Heart left ventricle (tissue), 16 donors: ENCODE measurements at places on chromosomes 5 and 9.

- no peak overlapping the region for H3K27ac ChIP-seq
- no peaks in the 10 kb centered on the region for H3K36me3 ChIP-seq
- no peaks in the 10 kb centered on the region for H3K27me3 ChIP-seq
- no peak for DNase-seq
Measured at GRCh38 chr9:38318759-38319495, 73.6 kb upstream of the ALDH1B1 start.

DNA sequence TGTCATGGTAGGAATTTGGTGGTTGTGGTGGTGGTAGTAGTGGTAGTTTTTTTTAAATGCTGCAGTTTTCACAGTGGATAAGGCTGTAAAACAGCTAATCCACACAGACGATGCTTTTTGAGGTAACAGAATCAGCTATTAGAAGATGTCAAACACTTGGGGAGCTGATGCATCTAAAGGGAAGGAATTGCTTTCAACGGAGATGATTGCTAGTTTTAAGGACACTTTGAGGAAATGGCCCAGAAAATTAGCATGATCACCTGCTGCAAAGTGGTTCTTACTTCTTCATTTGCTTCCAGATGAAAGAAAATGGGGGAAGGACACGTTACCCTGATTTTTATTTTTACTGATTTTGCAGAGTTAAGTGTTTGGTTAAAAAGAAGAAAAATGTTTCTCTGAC is 178.2 kb upstream of the ATP10B start:
- H3K36me3 ChIP-seq: no peaks in the 10 kb centered on the region
- no peak for DNase-seq
- no peak overlapping the region for H3K4me3 ChIP-seq
- no peaks in the 10 kb centered on the region for H3K4me1 ChIP-seq
- no peak overlapping the region for H3K27ac ChIP-seq

DNA sequence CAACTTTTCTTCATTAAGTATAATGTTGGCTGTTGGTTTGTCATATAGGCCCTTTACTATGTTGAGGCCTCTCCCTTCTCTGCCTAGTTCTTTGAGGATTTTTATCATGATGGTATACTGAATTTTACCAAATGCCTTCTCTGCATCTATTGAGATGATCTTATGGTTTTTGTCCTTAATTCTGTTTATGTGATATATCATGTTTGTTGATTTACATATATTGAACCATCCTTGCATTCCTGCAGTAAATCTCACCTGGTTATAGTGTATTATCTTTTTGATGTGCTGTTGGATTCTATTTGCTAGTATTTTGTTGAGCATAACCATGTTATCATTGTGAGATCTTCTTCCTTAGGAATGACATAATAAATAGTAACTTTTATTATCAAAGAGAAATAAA is 362.9 kb downstream of the CCDC171 start:
- no peak overlapping the region for H3K27ac ChIP-seq
- no peaks in the 10 kb centered on the region for H3K27me3 ChIP-seq
- no peaks in the 10 kb centered on the region for H3K4me1 ChIP-seq
- H3K4me3 ChIP-seq: no peak overlapping the region
- H3K36me3 ChIP-seq: no peaks in the 10 kb centered on the region

GRCh38 chr9:114551750-114552685 is 35.6 kb upstream of the ATP6V1G1 start:
- no peaks in the 10 kb centered on the region for H3K36me3 ChIP-seq
- no peaks in the 10 kb centered on the region for H3K4me1 ChIP-seq
- DNase-seq: no peak
- H3K4me3 ChIP-seq: no peak overlapping the region

DNA sequence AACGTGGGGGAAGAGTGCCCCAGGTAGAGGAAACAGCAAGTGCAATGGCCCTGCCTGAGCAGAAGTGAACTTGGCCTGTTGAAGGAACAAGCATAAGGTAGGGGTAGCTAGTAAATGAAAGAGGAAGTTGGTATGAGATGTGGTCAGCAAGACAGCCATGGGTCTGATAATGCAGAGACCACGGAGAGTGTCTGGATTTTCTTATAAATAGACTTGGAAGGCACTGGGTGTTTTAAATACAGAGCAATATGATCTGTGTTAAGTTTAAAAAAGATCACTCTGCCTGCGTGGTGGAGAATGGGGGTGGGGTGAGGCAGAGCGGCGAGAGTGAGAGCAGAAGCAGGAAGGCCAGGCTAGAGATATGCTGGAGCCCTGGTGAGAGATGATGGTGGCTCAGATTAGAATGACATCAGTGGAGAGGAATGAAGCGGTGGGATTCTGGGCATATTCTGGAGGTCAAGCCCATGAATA is 4.2 kb downstream of the ADAM19 start:
- H3K27me3 ChIP-seq: no peaks in the 10 kb centered on the region
- H3K4me1 ChIP-seq: peaks cover 86% of the 10 kb centered on the region

DNA sequence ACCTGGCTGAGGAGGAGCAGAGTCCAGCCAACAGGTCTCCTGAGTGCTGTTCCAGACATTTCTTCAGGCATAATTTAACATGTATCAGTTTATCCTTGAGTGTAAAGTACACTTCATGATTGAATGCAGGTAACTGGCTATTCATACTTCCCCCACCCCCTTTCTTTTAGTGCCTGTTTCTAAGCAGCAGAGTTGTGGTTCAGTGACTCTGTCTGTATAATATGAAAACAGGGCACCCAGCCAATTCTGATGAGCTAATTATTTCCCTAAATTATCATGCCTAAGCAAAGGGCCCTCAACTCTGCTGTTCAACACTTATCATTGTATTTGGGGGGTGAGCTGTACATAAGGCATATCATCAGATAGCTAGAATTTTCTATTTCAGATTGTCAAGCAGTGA is 51.9 kb upstream of the ZSWIM6 start:
- H3K27ac ChIP-seq: no peak overlapping the region
- no peak for DNase-seq
- no peaks in the 10 kb centered on the region for H3K27me3 ChIP-seq
- no peaks in the 10 kb centered on the region for H3K4me1 ChIP-seq
- no peaks in the 10 kb centered on the region for H3K36me3 ChIP-seq

GRCh38 chr5:96870094-96871026 is 5.9 kb upstream of the ERAP2 start:
- no peaks in the 10 kb centered on the region for H3K27me3 ChIP-seq
- H3K4me3 ChIP-seq: no peak overlapping the region
- no peaks in the 10 kb centered on the region for H3K36me3 ChIP-seq
- no peak overlapping the region for H3K27ac ChIP-seq
- DNase-seq: no peak
- peaks cover 2% of the 10 kb centered on the region for H3K4me1 ChIP-seq

DNA sequence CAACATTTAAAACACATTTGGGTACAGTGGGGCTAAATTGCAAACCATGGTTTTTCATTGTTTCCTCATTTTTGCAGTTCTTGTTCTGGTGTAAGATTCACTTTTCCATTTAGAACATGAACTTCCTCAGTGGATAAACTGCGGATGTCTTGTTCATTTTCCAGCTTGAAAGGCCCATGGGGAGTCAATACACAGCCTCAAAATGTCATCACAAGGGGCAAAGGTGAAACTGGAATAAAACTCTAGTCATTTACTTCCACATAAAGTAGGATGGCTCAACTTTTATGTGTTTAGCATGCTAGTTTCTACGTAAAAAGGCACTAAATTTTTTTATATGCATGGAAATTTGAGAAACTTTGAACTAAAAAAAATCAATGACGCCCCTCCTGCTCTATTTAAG is 718.8 kb downstream of the TLR4 start:
- no peaks in the 10 kb centered on the region for H3K4me1 ChIP-seq
- H3K4me3 ChIP-seq: no peak overlapping the region
- H3K27ac ChIP-seq: no peak overlapping the region

DNA sequence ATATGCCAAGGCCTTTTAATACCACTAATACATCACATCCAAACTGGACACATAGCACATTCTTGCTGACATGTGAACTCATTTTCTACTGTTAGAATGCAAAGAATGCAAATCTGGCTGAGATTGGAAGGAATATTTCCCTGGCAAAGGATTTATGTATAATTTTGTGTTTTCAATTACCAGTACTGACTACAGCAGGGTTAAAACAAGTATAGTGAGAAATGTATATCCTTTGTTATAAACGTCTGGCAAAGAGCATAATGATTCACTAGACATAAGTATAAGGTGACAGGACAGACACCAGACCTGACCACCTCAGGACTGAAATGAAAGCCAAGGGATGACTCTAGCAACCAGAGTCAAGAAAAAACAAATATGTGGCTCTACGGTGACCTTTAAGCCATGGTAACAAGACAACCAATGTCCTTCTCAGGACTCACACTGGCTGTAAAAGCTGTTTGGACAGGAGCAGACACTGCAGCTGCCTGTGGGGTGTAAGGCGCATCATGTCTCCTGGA is 95.0 kb downstream of the MRPS27 start:
- H3K4me1 ChIP-seq: no peaks in the 10 kb centered on the region
- no peaks in the 10 kb centered on the region for H3K27me3 ChIP-seq
- H3K27ac ChIP-seq: no peak overlapping the region
- no peak for DNase-seq

GRCh38 chr5:43096916-43097315 is 23.8 kb upstream of the ZNF131 start:
- no peak overlapping the region for H3K4me3 ChIP-seq
- no peak for DNase-seq
- H3K27me3 ChIP-seq: no peaks in the 10 kb centered on the region
- no peaks in the 10 kb centered on the region for H3K4me1 ChIP-seq

GRCh38 chr5:136128481-136128880 is 4.2 kb upstream of the SMAD5 start:
- H3K27ac ChIP-seq: no peak overlapping the region
- no peak for DNase-seq
- no peaks in the 10 kb centered on the region for H3K27me3 ChIP-seq
- H3K36me3 ChIP-seq: no peaks in the 10 kb centered on the region
- no peak overlapping the region for H3K4me3 ChIP-seq
- H3K4me1 ChIP-seq: peaks cover 14% of the 10 kb centered on the region

GRCh38 chr9:33633636-33634035 is 109.6 kb downstream of the ANKRD18B start:
- peaks cover 58% of the 10 kb centered on the region for H3K27me3 ChIP-seq
- no peak overlapping the region for H3K4me3 ChIP-seq
- DNase-seq: no peak
- H3K27ac ChIP-seq: no peak overlapping the region
- no peaks in the 10 kb centered on the region for H3K36me3 ChIP-seq

DNA sequence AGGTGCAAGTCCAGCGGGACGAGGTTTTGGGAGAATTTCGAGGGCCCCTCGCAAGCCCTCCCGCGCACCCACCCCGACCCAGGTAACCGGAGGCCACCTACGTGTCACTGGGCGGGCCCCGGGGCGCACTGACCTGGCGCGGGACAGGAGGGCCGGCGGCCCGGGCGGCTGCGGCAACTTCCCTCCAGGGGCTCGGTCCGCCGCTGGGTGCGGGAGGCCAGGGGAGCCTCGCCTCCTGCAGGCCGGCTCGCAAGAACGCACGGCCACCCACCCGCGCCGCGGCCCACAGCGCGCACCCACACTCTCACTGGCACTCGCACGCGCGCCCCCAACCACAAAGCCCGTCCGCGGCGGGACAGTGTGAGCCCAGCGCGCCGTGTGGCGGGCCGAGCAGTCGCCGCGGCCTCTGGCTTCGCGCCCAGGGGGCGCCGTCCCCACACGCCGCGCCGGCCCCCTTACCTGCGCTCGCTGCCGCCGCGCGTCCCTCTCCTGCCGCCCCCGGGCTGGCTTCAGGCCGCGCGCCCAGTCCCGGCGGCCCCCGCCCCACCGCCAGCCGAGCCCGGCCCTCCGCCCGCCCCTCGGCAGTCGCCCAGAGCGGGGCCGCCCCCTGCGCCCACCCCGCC is 451 bp downstream of the LPAR1 start:
- peak; percentile 19 for DNase-seq
- peak overlapping the region; percentile 29 for H3K4me3 ChIP-seq
- H3K4me1 ChIP-seq: no peaks in the 10 kb centered on the region
- peak overlapping the region; percentile 53 for H3K27ac ChIP-seq
